Pancreas (tissue), 10 donors: ENCODE measurements at places on chromosomes 13 and 19. TPM values are rescaled to one million over a fixed set of nuclear protein-coding genes. Genes with fewer than 3 reads are reported as not detected.

DNA sequence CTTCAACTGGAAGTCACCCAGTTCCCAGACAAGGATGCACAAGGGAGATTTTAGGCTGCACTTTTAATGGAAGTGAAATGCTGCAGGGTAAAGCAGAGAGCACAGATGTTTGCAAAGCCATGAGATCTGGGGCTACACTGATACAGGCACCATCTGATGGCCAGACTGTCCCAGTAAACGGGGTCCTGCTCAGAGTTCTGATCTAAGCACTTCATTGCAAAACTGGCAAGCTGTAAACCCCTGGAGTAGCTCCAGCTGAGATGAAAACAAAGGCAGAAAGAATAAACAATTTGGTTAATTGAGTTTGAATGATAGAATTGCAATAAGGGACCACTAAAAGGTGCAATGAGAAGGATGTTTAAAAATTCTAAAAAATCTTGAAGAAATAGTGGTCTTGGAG lies 197.1 kb downstream of the OXGR1 start:
- DNase-seq: no peak

GRCh38 chr13:72431981-72432682 lies 295.3 kb downstream of the MZT1 start:
- no peak for DNase-seq

GRCh38 chr13:95185311-95185710 lies 115.9 kb downstream of the ABCC4 start:
- DNase-seq: no peak

DNA sequence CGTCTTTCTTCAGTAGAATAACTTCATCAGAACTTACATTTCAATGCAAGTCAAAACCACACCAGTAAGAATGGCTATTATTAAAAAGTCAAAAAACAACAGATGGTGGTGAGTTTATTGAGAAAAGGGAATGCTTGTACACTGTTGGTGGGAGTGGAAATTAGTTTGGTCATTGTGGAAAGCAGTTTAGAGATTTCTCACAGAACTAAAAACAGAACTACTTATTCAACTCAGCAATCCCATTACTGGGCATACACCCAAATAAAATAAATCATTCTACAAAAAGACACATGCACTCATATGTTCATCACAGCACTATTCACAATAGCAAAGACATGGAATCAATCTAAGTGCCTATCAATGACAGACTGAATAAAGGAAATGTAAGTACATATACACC lies 231.2 kb downstream of the NHLRC3 start:
- no peak for DNase-seq

GRCh38 chr19:55580628-55581144 lies at the start of gene ZNF579:
Gene ZNF579, minus strand, starts transcription at chr19:55580848. Its CDS starts 1,209 bp downstream, at chr19:55579639.
- peak; percentile 91 for DNase-seq

DNA sequence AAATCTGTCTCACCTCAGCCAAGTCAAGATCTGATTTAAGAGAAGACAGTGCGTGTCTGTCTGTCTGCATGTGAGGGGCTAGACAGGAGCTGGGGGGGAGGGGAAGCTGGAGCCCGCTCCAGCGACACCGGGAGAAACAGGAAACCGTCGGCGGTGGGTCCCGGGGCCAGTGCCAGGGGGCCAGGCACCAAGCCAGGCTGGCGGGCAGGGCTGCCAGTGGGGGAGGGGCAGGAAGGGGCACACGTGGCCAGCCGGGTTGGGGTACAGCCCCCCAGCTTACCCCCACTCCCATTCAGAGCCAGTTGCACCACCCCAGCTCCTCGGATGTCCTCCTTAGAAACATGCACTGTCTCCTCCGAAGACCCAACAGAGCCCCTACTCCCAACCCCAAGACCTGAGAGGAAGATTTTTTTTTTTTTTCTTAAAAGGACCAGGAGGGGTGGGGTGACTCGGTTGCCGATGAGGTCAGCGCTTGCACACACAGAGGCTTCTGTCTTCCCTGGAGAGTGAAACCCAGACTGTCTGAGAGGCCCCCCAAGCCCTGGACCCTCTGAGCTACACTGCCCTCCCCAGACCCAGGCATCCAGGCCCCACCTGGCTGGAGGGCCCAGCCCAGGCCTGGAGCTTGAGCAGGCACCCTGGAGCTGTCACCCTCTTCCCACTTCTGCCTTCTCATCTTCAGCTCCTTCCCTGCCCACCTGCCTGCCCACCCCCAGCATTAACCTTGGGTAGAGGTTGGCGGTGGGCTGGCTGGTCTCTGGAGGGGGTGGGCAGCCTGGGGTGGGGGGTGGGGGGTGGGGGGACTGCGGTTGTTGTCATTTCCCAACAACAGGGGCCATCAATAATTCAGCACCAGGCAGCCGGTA lies 4.0 kb downstream of the ERF start:
- peak; percentile 66 for DNase-seq

DNA sequence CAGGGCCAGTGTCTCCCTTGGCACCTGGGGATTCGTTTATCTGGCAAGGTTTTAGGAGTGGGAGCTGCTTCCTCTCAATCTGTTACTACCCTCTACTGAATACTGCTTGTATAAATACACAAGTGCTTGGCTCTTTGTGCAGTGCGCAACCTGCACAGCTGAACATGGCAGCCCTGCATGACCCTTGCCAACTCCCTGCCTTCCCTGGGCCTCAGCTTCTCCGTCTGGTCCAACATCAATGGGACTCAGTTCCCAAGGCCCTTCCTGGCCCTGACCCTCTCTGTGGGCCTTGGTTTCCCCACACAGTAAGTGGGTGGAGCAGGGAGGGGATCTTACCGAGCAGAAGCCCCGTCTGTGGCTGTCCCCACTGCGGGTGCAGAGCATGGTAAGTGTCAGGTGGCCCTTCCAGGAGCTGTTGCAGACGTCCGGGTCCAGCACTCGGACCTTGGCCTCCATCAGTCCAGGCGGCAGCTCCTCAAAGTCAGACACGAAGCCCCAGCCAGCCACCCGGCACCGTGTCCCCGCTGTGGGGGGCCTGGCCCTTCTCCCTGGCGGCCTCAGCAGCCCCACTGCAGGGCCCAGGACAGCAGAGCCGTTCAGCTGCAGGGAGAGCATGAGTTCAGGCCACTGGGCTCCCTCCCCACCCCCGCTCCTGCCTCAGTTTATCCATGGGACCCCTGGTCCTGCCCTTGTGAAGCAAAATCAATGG lies 8.5 kb downstream of the PRSS57 start:
- no peak for DNase-seq

- DNase-seq: no peak
Measured at GRCh38 chr19:57067440-57067839, 52.3 kb upstream of the USP29 start.

DNA sequence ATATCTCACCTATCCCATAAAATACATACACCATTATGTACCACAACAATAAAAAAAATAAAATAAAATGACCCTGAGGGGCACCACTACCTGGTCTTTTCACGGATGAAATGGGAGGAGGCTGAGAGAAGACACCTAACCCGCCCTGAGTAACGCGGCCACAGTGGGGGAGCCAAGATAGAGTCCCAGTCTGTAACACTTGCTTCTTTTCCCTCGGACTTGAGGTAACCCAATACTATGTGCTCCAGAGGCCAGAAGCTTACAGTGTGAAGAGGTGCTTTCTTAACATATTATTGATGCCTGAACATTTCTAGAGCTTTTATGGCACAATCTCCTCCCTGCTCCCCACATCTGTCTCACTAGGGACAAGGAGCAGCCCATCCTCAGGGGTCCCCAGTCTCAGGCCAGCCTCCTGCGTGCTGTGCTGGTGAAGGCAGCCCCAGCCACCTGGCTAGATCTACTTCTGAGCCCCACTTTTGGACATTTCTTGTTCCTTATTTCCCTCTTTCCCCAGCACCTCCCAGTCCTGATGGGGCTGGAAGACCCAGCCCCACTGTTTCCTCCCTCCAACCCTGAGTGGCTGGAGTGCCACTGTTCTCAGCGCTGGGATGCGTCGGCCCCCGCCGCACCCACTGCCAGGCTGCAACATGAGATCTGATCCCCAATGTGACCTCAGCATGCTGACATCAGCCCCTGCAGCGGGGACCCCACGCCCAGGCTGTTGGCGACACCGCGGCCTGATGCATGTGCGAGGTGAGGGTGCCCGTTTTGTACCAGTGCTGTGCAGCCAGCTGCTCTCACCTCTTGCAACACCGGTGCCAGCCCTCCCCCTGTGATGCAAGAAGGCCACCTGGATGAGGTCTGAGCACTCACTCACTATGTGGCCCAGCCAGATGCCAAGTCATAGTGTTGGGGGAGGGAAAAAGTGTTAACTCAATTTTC lies 143.3 kb downstream of the DCLK1 start:
- no peak for DNase-seq

DNA sequence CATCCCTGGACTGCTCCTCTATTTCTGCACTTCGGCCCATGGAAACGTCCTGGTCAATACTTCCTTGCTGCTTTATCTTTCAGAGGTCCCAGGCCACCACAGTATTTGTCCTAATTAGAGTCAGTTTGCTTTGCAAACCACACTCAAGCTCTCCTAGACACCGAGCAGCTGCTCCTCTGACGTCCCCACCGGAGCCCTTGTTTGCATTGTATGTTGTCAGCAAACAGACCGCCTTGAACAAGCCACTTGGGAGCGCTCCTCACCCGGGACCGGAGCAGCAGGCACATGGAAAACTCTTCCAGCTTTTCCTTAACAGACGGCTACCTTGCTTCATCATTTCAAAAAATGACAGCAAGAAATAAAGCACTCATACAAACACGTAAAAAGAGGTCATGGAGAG lies 51.5 kb upstream of the GTF3A start:
- peak; percentile 86 for DNase-seq

- peak; percentile 51 for DNase-seq
Measured at GRCh38 chr19:49224879-49225278, 67.3 kb downstream of the TRPM4 start.

GRCh38 chr13:94415500-94416237 lies 63.8 kb downstream of the DCT start:
- no peak for DNase-seq

- no peak for DNase-seq
Measured at GRCh38 chr13:29436291-29436690, 159.2 kb downstream of the SLC7A1 start.

- peak; percentile 81 for DNase-seq
Measured at GRCh38 chr19:18340990-18341868, 831 bp downstream of the PGPEP1 start.

DNA sequence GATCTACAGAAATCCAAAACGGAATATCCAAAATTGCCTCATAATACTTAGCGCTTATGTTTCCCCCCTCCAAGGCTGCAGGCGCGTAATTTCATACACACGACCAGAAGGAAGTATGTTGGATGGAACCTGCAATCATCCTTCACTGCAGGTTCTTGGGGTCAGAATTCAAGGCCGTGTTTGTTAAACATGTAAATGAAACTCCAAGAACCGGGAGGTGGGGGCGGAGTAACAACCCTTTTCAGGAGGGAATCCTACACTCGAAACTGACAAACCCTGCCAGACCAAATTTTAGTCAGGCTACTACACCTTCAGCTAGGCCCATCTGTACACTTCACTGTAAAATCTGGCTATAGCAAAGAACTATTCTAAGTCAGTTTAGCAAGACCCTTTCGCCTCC lies 1.3 kb downstream of the ZNF607 start:
- DNase-seq: no peak

- DNase-seq: peak; percentile 71
Measured at GRCh38 chr19:10270180-10270615, 722 bp upstream of the ICAM1 start.

DNA sequence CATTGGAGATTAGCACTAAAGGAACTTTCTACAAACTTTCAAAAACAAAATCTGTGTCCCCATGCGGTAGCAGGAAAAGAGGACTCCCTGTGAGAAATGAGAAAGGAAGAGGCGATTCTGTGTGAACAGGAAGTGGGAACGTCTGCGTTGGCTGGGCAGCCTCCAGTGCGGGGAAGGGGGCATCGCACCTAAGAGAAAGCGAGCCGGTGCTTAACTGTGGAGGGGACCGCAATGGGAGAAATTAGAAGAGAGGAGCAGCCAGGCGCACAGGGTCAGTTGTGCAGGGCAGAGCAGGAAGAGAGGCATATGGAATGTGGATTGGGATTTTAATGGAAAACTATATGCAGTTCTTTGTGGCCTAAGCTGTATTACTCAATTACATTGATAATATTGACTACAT lies 77.4 kb upstream of the DOCK9 start:
- no peak for DNase-seq

GRCh38 chr19:4774136-4774535 lies 17.4 kb upstream of the FEM1A start:
- DNase-seq: no peak

- DNase-seq: no peak
Measured at GRCh38 chr13:33544308-33544707, 258.8 kb upstream of the STARD13 start.

DNA sequence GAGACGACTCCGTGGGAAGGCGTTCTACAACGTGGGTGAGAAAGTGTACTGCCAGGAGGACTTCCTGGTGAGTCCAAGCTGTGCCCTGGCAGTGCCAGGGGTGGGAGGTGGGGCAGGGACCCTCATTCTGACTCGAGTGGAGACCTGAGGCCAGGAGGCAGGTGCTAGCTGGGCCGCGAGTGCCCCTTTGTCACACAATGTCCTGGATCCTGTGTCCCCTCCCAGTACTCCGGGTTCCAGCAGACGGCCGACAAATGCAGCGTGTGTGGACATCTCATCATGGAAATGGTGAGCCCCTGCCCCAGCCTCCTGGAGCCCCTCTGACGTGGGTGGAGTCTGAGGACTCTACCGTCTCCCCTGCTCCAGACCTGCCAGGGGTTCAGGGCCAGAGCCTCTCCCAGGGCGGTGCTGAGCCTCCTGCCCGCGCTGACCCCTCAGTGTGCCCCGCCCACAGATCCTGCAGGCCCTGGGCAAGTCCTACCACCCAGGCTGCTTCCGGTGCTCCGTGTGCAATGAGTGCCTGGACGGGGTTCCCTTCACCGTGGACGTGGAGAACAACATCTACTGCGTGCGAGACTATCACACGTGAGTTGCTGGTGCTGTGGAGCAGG lies 11.6 kb downstream of the WTIP start:
- DNase-seq: no peak

DNA sequence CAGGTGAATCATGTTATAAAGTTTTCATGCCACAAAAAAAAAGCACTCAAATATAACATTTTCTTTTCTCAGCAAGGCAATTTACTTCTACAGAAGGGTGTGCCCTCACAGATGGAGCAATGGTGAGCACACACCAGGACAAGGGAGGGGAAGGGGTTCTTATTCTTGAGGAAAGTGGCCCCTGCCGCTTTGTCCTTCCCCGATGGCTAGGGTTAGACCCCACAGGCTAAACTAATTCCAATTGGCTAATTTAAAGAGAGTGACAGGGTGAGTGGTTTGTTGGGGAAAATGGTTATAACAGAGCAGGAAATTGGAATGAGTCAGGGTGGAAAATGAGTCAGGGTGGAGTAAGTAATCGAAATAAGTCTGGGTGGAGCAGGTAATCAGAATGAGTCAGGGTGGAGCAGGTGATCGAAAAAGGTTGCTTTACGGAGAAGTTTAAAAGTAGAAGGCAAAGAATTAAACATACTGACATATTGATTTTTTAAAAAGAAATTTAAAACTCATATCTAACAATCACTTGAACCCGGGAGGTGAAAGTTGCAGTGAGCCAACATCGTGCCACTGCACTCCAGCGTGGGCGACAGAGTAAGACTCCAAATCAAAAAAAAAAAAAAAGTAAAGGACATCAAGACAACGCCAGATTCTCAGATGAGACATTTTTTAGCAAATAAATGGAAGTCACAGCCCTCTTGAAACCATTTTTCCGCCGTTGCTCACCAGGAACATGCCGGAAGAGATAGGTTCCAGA lies 813 bp downstream of the ZNF562 start:
- DNase-seq: no peak

GRCh38 chr19:40309666-40310065 lies 24.5 kb upstream of the AKT2 start:
- DNase-seq: no peak

MAST1 gene
- total RNA-seq: 0.23 TPM

KLK2 gene
- not detected for total RNA-seq

ZNF426 gene
- 3.4 TPM for total RNA-seq

PLPP2 gene
- total RNA-seq: 44.0 TPM

INSR gene
- 127 TPM for total RNA-seq

FUT3 gene
- 13.5 TPM for total RNA-seq

FCAR gene
- total RNA-seq: not detected

KLF5 gene
- total RNA-seq: 18.2 TPM

ZNF135 gene
- 2.2 TPM for total RNA-seq
